ENCODE measurements at places on chromosomes 2 and 18.

- DNase-seq = no peak
These were observed 231.5 kb downstream of the ZEB2 start for GRCh38 chr2:144288438-144288837.

DNA sequence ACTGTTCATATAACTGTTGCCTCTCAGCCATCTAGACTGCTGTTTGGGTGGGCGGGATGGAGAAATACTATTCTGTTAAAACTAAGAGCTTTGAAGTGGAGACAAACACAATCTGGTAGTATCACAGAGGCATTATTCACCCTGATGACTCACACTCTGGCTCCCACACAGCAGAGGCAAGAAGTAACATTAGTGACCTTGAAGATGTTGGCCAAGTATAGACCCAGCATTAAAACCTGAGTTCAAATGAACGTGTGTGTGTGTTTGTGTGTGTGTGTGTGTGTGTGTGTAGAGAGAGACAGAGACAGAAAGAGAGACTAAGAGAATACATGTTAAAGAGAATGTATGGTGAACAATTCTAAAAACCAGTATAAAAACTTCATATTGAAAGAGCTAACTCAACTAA lies 22.5 kb upstream of the ACVR1 start:
- DNase-seq = peak; percentile 67

GRCh38 chr2:238061315-238062202 lies 758 bp downstream of the SCLY start:
- no peak for DNase-seq

GRCh38 chr2:115294999-115295398 lies 852.6 kb downstream of the DPP10 start:
- no peak for DNase-seq

GRCh38 chr2:206324869-206325268 lies 50.4 kb downstream of the ZDBF2 start:
- no peak for DNase-seq

- no peak for DNase-seq
These were observed 127.1 kb downstream of the CAPN13 start for GRCh38 chr2:30680121-30680520.

DNA sequence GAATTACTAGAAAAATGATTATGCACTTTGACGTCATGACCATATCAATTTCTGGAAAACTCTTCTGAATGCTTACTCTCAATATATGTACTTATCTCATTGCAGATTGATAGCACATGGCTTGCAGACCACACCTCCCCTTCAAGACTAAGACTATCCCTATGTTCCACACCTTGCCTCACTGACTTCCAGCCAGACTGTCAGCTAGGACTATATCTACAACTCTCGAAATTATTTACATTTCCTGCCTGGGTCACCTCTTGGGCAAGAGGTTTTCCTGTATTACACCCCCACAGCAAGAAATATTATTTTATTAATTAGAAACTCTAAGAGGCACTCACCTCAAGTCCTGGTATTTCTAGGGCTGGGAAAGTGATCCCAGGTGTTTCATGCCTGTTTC lies 236.6 kb downstream of the CYRIA start:
- DNase-seq = no peak

DNA sequence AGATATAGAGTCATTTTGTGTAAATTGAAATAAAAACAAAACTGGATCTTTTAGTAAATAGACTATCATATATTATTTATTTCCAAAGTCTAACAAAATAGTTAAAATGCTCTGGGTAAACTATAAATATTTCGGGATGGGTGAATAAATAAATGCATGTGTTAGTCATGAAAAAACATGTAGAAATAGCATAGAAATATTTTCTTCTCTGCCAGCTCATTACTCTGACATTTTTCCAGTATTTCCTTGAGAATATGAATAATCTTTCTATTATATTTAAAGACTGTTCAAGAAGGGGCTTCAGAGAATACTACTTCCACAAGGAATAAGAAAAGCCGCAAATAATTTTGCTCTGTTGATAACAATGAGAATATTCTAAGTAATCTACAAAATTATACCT lies 880.4 kb downstream of the TRIB2 start:
- no peak for DNase-seq

DNA sequence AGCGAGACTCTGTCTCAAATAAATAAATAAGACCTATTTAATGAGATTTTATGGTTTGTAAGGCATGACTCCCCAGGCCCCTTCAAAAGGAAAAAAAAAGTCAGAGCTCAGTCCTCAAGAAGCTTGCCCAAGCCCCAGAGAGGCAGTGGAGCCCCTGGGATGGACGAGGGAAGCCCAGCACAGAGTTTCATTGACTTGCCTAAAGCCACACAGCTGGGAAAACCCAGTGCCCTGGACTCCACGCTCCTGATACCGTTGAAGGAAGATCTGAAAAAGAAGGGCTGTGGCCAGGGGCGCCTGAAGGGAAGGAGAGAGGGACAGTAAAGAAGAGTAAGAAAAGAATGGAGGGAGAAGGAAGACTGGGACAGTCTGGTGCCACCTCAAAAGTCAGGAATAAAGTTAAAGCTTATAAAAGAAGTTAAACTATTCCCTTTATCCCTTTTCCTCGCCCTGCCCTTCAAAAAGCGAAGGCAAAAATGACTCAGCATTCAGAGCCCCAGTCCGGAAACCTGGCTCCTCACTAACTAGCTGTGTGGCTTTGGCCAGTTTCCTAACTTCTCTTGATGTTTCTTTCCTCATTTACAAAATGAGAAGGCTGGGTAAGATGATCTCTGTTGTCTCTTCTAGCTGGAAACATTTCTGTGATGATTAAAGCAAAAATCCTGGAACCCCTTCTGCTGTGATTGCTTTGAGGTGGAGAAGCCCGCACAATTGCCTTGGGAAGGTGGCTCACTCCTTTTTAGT lies 46.7 kb downstream of the LYPD1 start:
- peak; percentile 18 for DNase-seq

GRCh38 chr2:88199912-88200682 lies 30.0 kb downstream of the THNSL2 start:
- DNase-seq = no peak

- no peak for DNase-seq
These were observed 18.2 kb downstream of the SNORC start for GRCh38 chr2:232888099-232888836.

DNA sequence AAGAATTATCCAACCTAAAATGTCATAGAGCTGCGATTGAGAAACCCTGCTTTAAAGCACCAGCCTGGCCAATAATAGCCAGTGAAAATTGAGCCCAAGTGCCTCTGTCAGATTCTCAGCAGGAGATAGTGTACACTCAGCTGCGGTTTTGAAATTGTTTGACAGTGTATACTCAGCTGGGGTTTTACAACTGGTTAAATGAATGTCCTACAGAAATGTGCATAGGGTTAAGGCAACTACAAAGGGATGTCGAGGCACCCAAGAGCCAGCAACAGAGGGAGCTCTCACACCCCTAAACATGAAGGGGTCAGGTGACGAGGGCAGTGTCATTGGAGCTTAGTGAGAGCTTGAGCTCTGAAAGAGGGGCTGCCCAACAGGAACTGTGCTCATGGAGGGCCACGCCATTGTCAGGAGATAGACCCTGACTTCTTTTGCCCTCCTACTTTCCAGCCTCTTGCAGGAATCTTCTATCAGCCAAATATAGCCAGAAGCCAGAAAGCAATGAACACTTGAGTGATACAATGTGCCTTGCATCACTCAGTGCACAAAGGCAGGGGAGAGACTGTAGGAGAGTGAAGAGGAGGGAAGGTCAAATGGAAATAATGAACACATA lies 15.1 kb downstream of the ACTG2 start:
- DNase-seq = no peak

DNA sequence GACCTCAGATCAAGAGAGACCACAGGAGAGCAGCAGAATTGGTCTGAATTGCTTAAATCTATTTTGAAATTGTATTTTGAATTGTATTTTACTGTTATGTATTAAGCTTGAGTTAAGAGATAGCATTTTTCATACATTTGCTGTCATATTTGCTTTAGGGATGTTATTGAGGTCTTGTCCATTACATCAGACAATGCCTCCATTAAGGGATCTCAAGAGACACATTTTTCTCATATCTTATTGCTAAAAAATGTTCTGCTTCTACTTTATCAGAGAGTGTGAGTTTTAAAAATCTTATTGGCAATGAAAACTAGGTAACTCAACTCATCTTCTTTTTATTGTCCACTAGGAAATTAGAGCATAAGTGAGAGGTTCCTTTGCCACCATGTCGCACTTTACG lies 66.8 kb upstream of the CTAGE1 start:
- no peak for DNase-seq

DNA sequence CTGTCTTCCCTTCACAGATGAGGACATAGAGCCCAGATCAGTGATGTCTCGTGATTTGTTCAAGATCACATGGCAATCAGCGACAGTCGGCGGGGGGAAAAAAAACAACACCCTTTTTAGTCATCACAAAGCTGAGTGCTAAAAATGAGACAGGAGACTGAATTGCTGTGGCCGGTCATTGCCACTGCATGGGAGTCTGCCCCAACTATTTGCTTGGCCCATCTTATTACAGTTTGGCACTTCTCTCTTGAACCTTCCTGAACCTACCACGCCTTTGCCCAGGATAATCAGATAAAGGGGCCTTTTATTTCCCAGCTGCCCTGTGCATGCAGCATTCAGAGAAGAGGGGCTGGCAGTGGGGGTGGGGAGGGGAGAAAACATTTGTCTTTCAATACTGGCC lies 42.7 kb downstream of the SETBP1 start:
- no peak for DNase-seq

GRCh38 chr18:79788734-79789085 lies 9.0 kb upstream of the KCNG2 start:
- DNase-seq = no peak

GRCh38 chr2:105541189-105542050 lies 142.6 kb upstream of the FHL2 start:
- DNase-seq = no peak

DNA sequence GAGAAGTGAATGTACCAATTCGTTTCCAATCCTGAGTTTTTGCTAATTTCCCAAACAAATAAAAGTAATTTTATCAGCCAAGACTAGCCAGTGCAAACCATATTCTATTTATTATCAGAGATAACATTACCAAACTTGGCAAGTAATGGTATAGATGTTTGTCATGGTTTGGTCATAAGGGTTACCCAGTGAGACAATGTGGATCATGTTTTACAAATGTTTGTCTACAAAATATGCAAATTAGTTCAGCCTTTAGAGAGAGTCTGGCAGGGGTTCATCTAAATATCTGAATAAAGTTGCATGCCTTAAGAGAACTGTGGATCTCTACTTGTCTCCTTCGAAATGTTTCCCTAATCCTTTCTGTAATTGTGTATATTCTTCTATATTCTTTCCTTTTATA lies 152.2 kb downstream of the KCNH7 start:
- no peak for DNase-seq

GRCh38 chr2:171540437-171540836 lies 18.2 kb downstream of the CYBRD1 start:
- DNase-seq = no peak

DNA sequence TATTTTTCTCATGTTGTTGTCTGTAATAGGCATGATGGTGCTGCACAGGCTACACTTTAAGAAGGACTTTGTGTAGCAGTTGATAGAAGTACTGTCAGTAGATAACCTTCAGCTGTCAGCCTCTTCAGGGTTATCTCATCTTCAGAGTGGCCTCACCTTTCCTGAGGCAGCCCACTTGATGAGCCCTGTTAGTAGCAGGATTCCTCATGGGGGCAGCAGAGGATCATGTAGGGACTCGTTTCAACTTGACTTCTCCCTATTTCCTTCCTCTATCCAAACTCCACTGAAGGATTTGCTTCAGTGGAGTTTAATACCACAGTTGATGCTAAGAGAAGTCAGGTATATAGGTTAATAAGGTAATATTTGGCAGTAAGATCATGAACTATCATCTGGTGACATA lies 530.3 kb upstream of the FSIP2 start:
- DNase-seq = no peak

DNA sequence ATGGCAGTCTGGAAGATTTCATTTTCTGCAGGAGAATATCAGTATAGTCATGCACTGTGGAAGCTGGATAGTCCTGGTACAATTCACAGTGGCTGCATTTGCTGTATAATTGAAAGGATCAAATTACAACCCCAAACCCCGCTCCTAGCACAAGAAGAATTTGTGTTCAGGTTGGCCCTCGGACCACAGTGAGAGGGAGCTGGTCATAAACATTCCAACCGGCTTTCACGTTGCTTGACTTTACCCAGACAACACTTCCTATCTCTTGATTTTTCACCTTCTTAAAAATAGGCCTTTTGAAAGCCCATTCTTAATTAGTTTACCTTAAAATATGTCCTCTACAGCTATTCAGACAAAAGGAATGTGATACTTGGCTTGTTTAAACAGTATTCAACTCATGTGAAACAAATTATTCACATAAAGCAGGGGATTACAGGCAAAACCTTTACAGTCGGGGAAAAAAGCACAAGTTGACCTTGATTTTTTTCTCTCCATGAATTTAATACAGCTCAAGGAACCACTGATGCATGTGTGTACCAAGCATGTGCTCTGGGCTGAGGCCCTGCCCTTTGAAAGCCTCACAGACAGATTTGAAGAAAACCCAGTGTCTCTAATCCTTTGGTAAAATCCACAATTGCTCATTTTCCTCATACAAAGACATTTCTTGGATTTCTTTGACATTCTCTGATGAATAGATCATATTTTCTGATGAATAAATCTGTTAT lies 143.0 kb upstream of the SOX11 start:
- no peak for DNase-seq

DNA sequence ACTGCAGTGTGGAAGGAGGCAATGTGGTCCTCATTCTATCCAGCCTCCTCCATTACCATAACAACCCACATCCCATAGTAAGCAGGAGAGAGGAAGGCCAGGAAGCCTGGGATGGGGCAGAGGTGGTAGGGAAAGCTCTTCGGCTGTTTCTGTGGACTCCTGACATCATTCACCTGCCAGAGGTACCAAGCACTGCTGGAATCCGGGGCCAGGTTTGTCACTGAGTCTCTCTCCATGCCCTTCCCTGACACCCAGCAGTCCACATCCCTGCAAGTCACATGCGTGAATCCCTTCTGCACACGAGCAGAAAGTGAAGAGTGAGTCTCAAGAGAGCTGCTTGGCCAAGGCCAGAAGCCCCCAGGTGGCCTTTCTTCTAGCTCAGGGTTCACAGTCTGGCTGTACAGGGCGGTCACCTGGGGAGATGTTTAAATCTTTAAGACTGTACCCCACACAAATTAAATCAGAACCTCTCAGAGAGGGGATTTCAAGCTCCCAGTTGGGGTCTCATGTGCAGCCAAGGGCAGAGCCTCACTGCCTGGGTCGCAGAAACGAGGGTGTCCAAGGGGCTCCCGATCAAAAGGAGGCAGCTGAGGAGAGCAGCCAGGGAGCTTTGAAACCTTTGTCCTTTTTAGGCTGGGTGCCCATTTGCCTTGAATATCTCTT lies 94.2 kb downstream of the ARMC9 start:
- DNase-seq = no peak

GRCh38 chr2:220209093-220209492 lies 581.7 kb downstream of the SLC4A3 start:
- no peak for DNase-seq

DNA sequence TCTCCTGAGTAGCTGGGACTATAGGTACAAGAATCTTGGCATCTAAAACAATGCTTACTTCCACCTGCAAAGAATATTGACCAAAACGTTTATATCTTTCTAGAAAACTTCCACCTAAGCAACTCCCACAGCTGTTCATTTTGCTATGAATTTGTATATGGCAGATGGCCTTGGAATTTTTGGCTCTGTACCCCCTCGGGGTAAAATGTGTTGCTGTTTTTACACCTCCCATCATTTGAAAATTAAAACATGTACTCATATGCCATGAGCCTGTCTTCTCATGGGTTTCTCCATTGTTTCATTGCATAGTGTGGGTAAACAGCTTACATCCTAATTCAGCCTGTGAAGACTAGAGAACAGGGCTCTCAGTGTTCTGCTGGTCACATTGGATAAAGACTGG lies 853.6 kb upstream of the SOX11 start:
- DNase-seq = no peak

GRCh38 chr2:181374781-181375675 lies 82.2 kb upstream of the ITGA4 start:
- DNase-seq = no peak
